ENCODE measurements at places on chromosomes 12 and 14. TPM values are rescaled to one million over a fixed set of nuclear protein-coding genes. Genes with fewer than 3 reads are reported as not detected.

- peaks cover 7% of the 10 kb centered on the region for H3K4me1 ChIP-seq
- H3K27ac ChIP-seq = no peak overlapping the region
- H3K4me3 ChIP-seq = no peak overlapping the region
- DNase-seq = no peak
- H3K27me3 ChIP-seq = no peaks in the 10 kb centered on the region
These were observed 131.5 kb downstream of the SLC38A6 start for GRCh38 chr14:61112506-61112905.

- DNase-seq = no peak
- H3K4me3 ChIP-seq = no peak overlapping the region
- no peaks in the 10 kb centered on the region for H3K4me1 ChIP-seq
- peaks cover 24% of the 10 kb centered on the region for H3K36me3 ChIP-seq
- no peaks in the 10 kb centered on the region for H3K27me3 ChIP-seq
These were observed 19.0 kb downstream of the PRPF40B start for GRCh38 chr12:49642370-49642802.

GRCh38 chr14:29724991-29725390 lies 202.7 kb downstream of the PRKD1 start:
- DNase-seq = no peak
- no peak overlapping the region for H3K27ac ChIP-seq
- H3K27me3 ChIP-seq = no peaks in the 10 kb centered on the region
- no peaks in the 10 kb centered on the region for H3K36me3 ChIP-seq
- no peak overlapping the region for H3K4me3 ChIP-seq
- H3K4me1 ChIP-seq = no peaks in the 10 kb centered on the region

DNA sequence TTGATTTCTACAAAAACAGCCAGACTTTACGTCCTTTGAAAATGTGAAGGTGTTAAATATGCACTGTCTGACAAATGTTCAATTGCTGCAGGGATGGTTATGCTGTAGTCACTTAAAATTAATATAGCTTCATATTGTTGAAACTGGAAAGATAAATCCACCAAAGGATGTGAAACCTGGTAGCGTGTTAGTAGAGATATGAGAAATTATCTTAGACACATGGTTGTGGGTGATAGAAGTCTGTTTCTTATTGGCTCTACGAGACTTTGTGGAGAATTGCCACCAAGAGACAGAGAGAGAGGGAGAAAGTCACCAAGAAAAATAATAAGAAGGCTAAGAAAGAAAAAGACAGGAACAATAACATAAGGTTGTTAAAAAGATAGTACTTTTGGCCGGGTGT lies 2.6 kb upstream of the CAPRIN2 start:
- no peak for DNase-seq
- no peak overlapping the region for H3K27ac ChIP-seq
- H3K36me3 ChIP-seq = no peaks in the 10 kb centered on the region
- no peaks in the 10 kb centered on the region for H3K27me3 ChIP-seq
- no peak overlapping the region for H3K4me3 ChIP-seq

- no peak for DNase-seq
- no peaks in the 10 kb centered on the region for H3K27me3 ChIP-seq
- H3K36me3 ChIP-seq = no peaks in the 10 kb centered on the region
- no peaks in the 10 kb centered on the region for H3K4me1 ChIP-seq
- H3K27ac ChIP-seq = no peak overlapping the region
These were observed 12.3 kb upstream of the GLT1D1 start for GRCh38 chr12:128840862-128841468.

GRCh38 chr12:112466011-112466422 lies 47.3 kb downstream of the PTPN11 start:
- H3K4me3 ChIP-seq = no peak overlapping the region
- peaks cover 2% of the 10 kb centered on the region for H3K36me3 ChIP-seq
- no peaks in the 10 kb centered on the region for H3K27me3 ChIP-seq
- no peak overlapping the region for H3K27ac ChIP-seq
- no peak for DNase-seq

DNA sequence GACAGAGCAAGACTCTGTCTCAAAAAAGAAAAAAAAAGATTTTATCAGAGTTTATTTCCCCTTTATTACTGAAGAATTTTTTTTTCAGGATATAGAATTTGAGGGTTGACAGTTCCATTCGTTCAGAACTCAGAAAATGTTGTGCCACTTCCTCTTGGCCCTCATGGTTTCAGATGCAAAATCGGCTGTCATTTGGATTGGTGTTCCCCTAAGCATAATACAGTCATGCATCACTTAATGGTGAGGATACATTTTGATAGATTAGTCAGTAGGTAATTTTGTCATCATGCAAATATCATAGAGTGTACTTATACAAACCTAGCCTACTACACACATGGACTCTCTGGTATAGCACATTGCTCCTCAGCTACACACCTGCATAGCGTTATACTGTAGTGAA lies 263.9 kb upstream of the RTL1 start:
- H3K27me3 ChIP-seq = no peaks in the 10 kb centered on the region
- no peak overlapping the region for H3K27ac ChIP-seq
- no peak for DNase-seq

DNA sequence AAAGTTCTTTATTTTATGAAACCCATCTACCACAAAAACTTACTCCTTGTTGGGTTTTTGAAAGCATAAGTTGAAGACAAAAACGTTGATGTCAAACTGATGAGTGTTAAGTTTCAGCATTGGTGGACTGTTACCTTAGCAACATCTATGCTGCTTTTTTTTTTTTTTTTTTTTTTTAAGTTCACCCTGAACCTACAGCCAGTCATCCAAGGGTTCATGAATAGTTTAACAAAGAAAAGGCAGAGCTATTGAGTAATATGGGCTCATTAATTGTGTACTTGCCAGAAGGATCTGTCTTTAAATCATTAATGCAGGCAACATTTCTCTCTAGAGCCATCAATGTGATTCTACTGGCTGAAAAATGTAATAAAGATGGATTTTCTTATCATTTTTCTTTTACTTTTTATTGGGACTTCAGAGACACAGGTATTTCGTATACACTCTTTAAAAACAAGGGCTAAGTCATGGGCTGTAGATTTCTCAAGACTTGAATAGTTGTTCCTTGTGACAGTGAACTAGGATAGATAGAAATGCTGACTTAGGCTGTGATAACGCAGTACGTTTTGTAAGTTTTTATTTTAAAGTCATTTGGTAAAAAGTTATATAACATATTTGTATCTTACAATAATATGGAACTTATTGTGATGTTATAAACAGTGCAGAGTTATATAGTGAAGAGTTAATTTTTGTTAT lies at the start of gene PTPRQ:
Gene PTPRQ, plus strand, starts transcription at position 262 of the 693 bp plus-strand sequence. Its CDS starts 111 bp downstream, at position 373.
- DNase-seq = no peak
- no peaks in the 10 kb centered on the region for H3K36me3 ChIP-seq
- H3K4me1 ChIP-seq = no peaks in the 10 kb centered on the region
- H3K27ac ChIP-seq = no peak within 1 kb of the TSS
- H3K4me3 ChIP-seq = no peak within 1 kb of the TSS

DNA sequence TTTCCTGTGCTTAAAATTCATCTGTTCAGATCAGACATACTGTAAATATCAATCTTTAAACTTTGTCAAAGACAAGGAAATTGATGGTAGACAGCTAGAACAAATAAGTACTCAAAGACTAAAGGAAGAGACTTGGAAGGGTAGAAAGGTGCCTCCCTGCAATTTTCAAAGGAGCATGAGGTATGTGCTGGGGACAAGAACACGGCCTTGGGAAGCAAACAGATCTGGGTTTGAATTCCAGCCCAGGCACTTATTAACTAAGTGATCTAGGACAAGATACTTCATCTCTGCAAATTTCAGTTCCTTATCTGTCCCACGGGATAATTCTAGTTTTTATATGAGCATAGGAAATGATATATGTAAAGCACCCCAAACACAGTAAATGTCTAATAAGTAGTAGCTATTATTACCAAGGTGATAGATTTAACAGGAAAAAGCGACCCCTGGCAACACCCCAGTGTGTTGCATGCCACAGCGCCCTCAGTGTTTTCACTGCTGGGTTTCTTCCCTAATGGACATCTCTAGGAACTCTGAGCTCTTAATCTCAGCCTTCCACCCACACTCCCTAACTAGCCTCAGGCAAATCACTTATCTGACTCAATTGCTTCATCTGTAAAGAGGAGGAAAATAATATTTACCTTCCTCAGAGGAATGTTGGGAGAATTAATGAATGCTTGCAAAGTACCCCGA lies 44.7 kb upstream of the BMP4 start:
- no peaks in the 10 kb centered on the region for H3K36me3 ChIP-seq
- H3K4me1 ChIP-seq = no peaks in the 10 kb centered on the region
- no peak overlapping the region for H3K27ac ChIP-seq
- H3K4me3 ChIP-seq = no peak overlapping the region
- no peak for DNase-seq

PTPRB gene
- polyA plus RNA-seq = 1.1 TPM

SLCO1C1 gene
- 0.02 TPM for polyA plus RNA-seq

APOLD1 gene
- 1.7 TPM for polyA plus RNA-seq

EML1 gene
- 6.3 TPM for polyA plus RNA-seq

Data from SK-N-SH (cell line).